ENCODE measurements at places on chromosomes 5 and 9.

DNA sequence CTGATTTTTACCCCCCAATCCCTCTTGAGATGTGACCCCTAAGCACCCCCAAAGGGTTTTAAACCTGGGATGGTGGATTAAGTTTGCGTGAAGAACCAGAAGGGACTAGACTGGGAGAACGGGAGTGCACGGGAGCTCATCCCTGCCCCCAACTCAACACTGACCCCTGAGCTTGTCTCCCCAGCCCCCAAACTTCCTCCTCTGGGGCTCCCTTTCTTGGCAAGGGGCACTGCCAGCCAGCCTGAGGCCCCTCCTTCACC is 5.0 kb upstream of the SET start:
- DNase-seq, result no peak

GRCh38 chr5:16774806-16775205 is 158.0 kb upstream of the RETREG1 start:
- DNase-seq, result no peak

GRCh38 chr9:135890190-135891026 is 16.9 kb downstream of the CAMSAP1 start:
- DNase-seq, result no peak

- DNase-seq, result no peak
Measured at GRCh38 chr9:26870292-26870691, 22.3 kb downstream of the CAAP1 start.

DNA sequence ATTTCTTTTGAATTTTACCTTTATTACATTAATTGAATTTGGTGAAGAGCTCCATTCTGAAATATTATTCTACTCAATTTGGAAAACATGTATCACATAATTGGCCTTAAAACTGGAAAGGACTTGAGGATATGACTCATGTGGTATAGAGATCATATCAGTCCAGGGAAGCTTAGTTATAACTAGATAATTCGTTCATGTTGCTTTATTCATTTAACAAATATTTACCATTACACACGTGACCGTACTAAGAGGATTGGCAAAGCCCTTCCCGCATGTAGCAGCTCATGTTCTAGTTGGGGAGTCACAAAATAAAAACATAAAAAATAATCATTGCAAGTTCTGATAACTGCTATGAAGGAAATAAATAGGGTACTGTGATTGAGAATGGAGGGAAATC is 1816.5 kb downstream of the MAT2B start:
- no peak for DNase-seq

- DNase-seq, result no peak
Measured at GRCh38 chr5:110590187-110590586, 136.3 kb downstream of the TMEM232 start.

GRCh38 chr5:61162010-61162831 is at the start of gene SMIM15:
TSS of gene SMIM15 (minus strand) at chr5:61162468. CDS start at chr5:61160171, 2,297 bp downstream.
- DNase-seq, result peak; percentile 70

DNA sequence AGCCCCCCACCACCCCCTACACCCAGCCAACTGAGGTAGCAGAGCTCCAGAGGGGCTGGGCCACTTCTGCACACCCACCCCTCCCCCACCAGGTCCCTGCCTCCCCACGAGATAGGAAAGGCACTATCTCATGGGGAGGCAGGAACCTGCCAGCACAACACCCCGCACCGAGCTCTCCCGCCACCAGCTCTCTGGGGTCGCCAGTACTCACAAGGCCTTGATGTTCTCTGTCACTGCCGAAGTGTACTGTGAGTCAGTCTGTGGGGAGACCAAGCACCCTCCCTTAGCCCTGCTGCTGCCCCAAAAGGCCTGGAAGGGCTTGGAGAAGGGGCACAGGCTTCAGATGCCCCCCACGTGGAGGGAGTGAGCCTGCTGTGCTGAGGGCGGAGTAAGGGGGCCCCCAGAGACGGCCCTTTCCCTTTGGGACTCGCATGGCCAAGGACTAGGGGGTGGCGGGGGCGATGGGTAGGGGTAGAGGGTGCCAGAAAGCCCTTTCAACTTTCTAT is 5.9 kb downstream of the MGAT4B start:
- no peak for DNase-seq

DNA sequence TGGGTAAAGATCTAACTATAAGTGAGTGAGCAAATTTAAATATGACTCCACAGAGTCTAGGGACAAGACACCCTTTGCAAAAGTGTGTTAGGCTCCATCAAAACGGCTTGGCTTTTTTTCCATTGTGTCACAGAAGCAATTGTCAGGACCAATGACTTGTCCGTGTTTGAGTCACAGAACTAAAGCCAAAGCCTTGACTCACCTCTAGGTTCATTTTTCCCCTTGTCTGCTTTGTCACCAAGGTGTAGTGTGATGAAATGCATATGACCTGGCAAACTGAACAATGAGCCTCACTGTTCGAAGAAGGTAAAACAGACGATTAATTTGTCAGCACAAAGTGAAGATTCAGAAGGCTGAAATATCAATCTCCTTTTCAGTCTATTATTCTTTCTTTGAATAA is 331.0 kb downstream of the GLIS3 start:
- no peak for DNase-seq

DNA sequence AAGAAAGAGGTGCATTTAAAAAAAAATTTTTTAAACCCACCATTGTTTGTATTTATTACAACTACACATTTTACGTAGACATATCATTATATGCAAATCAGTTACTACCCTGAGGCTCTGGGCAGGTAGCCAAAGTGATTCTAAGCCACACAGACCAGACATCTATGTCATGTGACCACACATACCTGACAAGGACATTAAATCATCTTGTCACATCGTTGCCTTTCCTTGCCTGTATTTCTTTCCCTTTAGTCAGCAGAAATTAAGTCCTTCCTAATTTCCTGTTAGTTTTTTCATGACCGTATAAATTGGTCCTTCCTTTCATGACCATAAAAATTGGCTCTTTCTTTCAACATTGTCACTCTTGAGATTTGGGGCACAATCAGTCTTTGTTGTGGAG is 134.2 kb upstream of the MARCHF11 start:
- no peak for DNase-seq

- DNase-seq, result no peak
Measured at GRCh38 chr9:136543830-136544547, 1.9 kb downstream of the NOTCH1 start.

GRCh38 chr5:76046741-76047140 is 36.4 kb upstream of the SV2C start:
- no peak for DNase-seq

DNA sequence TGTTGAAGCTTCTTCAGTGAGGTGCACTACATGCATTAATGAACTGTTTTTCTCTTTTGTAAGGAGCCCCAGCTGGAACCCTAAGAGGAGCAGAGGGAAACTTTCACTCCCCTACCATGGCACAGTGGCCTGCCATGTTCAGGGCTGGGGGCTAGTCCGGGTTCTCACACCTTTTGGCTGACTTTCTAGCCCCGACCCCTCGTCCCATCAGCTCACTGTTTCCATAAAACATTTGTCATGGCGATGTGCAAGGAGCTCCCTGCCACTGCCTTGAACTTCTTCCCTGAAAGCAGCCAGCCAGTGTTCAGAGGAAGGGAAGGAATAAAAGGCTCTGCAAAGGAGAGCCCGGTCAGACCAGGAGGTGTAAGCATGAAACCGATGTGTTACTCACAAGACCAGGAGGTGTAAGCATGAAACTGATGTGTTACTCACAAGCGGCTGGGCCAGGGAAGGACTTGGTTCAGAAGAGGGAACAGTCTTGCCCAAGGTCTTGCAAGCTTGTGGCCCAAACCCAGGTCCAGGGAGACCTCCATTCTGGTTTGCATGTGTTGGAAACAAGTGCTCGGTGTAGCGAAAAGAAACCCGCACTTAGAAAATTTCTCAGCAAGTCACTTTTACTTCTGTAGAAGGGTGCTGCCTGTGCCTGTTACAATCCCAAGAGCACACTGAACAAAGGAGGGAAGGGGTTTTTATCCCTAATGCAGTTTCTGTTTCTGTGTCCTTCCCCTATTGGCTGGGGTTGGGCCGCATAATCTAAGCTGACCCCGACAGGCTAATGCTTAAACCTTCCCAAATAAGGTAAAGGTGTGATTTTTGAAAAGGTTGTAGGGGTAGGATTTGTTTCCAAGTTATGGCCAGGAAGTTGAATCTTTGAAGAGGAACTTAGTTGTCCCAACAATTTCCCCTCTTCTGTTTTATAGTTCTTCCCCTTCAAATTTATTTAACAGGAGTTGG is 3.4 kb upstream of the ABO start:
- DNase-seq, result no peak

- DNase-seq, result no peak
Measured at GRCh38 chr9:71725590-71726338, 42.5 kb downstream of the CEMIP2 start.

DNA sequence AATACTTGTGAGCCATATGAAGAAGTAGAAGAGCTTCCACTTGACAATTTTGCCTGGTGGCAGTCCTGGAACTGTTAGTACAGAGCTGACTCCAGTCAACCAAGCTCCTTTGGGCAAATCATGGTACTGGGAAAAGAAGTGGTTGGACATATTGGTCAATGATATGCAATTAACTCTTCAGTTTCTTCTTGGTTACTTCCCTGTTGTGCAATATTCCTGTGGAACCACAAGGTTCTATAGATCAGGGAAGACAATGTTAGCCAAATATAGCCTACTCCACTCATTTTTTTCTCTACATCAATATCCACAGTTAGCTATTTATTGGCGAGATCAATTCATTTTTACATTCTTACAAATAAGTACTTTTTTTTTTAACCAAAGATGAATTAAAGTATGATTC is 14.4 kb upstream of the GDA start:
- no peak for DNase-seq

- no peak for DNase-seq
Measured at GRCh38 chr5:116766470-116766947, 191.9 kb upstream of the SEMA6A start.

GRCh38 chr9:83405759-83406158 is 132.4 kb downstream of the FRMD3 start:
- DNase-seq, result no peak

GRCh38 chr5:40615586-40616170 is 64.0 kb upstream of the PTGER4 start:
- no peak for DNase-seq
